HepG2 (cell line): ENCODE measurements at places on chromosomes 13 and 19. TPM values are rescaled to one million over a fixed set of nuclear protein-coding genes. Genes with fewer than 3 reads are reported as not detected.

Gene ENOX1
- total RNA-seq: not detected in 2 replicates

Gene KLK12
- total RNA-seq: not detected in 2 replicates

Gene RASGRP4
- not detected in 2 replicates for total RNA-seq

Gene NLRP5
- total RNA-seq: not detected in 2 replicates

Gene FFAR1
- total RNA-seq: not detected in 2 replicates

Gene ZFR2
- total RNA-seq: 0.69 and 1.00 TPM in 2 replicates

Gene DACT3
- total RNA-seq: 0.04 TPM in 1 of 2 replicates, not detected in the other

Gene PEAK3
- total RNA-seq: not detected in 2 replicates

Gene ZNF229
- 0.11 and 0.52 TPM in 2 replicates for total RNA-seq

Gene CCDC122
- 3.5 and 5.1 TPM in 2 replicates for total RNA-seq

Gene OSCAR
- not detected in 2 replicates for total RNA-seq

Gene PPM1N
- total RNA-seq: 0.31 and 0.67 TPM in 2 replicates

Gene GPI
- total RNA-seq: 167 and 207 TPM in 2 replicates

Gene CLEC17A
- total RNA-seq: not detected in 2 replicates

Gene KPNA3
- total RNA-seq: 28.9 and 69.8 TPM in 2 replicates

Gene SLC5A5
- total RNA-seq: not detected in 2 replicates

Gene LRRC63
- not detected in 2 replicates for total RNA-seq

Gene KDM4B
- total RNA-seq: 4.4 and 4.9 TPM in 2 replicates

Gene OR10H1
- not detected in 2 replicates for total RNA-seq

Gene VMAC
- total RNA-seq: 1.2 and 2.4 TPM in 2 replicates
